Stimulated activated naive B cell treated with anti-CD40 and anti-IgM and Interleukin-4, amounts not matched to agents 10 μg/mL and 1 μg/mL and 100 μg/mL, for 72 hours (primary cell): ENCODE measurements at places on chromosomes 13 and 19.

DNA sequence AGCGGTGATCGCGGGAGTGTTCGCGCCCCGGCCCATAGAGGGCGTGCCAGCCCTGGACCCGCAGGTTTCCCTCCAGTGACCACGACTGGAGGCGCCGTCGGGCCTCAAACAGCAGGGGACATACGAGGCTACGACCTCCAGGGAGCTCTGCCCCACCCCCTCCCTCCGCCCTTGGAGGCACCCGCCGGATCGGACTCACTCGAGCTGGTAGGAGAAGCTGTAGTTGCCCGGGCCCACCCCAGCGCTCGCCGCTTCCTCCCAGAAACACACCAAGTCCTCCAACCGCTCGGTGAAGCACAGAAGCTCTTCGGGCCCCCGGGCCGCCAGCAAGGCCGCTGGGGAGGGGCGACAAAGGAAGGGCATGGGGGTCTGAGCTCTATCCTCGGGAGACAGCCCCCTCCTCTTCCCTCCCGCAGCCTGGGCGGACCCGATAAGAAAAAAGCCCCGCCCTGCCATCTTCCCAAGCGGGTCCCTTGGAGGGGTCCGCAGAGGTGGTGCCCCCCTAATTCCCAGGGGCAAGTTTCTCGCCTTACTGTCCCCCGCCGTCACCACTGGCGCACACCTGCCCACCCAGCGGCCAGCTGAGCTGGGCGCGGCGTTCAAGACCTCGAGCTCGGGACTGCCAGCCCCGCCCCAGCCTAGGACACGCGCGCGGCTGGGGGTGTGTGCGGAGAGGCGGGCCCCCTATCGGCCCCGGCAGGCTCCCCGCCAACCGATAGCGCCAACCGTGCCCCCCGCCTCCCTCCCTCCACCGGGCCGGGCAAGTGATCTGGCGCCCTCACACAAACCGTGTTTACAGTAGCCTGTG lies 1.0 kb downstream of the EPOR start:
- H3K27ac ChIP-seq, result peak overlapping the region; percentile 77
- peaks cover 6% of the 10 kb centered on the region for H3K36me3 ChIP-seq
- peak; percentile 21 for DNase-seq
- H3K4me1 ChIP-seq, result peaks cover 53% of the 10 kb centered on the region

DNA sequence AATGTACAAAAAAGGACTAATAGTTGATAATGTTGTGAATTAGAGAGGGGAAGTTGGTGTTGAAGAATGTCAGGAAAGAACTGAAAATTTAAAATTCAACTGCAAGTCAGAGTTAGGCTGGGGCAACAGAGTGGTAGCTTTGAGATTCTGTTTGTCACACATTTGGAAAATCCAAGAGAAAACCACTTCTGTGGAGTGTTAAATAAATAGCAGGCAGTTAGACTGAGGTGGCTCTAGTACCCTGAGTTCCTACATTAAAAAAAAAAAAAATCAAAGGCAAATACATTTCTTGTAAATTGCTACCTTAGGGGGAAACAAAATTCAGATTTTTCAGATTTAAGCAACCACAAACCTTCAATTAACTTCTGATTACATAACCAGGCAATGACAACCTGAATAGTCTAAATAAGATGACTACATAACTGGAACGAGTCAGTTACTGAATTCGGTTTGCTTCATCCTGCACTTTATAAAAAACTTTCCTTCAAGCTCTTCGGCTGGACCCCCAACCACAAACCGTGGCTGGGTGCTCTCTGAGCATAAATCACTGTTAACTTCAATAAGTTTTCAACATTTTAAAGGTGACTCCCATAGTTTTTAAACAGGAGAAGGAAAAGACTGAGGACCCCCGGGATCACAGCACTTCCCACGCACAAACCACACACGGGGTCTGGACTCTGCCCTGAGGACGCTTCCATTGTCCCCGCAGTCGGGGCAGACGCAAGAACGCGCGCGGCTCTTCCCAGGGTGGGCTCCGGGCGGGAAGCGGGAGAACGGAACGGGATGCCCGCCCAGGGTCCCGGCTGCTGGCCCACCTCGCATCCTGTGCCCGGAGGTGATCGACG lies 725 bp downstream of the ZNF682 start:
- H3K36me3 ChIP-seq, result peaks cover 11% of the 10 kb centered on the region
- DNase-seq, result no peak

GRCh38 chr19:51681286-51681941 lies 11.7 kb upstream of the SPACA6 start:
- peaks cover 33% of the 10 kb centered on the region for H3K27me3 ChIP-seq
- no peaks in the 10 kb centered on the region for H3K36me3 ChIP-seq
- no peak overlapping the region for H3K4me3 ChIP-seq

DNA sequence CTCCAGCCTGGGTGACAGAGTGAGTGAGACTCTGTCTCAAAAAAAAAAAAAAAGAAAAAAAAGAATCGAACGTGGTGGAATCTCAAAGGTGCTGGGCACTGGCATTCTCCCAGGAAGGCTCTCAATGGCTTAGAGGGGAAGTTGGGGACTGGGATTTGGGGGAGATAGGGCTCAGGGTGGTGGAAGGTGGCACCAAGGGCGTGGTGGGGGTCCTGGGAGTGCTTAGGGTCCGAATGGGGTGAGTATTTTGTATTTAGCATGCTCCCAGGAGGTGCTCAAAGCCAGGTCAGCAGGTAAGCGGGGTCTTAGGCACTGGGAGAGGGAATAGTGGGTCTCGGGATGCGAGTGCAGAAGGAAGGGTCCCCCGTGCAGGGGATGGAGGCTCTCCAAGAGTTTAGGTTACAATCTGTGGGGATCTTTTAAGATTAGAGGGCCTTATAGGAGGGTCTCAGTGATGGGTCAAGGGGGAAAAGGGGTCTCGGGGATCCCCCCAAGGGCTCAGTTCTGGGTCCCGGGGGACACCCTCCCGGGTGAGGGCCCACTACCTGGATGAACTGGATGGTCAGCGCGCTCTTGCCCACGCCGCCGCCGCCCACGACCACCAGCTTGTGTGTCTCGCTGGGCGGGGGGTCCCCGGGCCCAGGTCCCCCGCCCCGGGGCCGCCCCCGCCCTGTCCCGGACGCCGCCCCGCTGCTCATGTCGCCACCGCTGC lies 386 bp downstream of the RRAS start:
- peaks cover 9% of the 10 kb centered on the region for H3K36me3 ChIP-seq
- peaks cover 49% of the 10 kb centered on the region for H3K4me1 ChIP-seq
- no peak for DNase-seq
- no peaks in the 10 kb centered on the region for H3K27me3 ChIP-seq
- H3K4me3 ChIP-seq, result peak overlapping the region; percentile 98
- peak overlapping the region; percentile 88 for H3K27ac ChIP-seq

- no peak overlapping the region for H3K27ac ChIP-seq
- DNase-seq, result no peak
- no peaks in the 10 kb centered on the region for H3K36me3 ChIP-seq
- H3K4me1 ChIP-seq, result no peaks in the 10 kb centered on the region
Measured at GRCh38 chr13:58329746-58330145, 698.2 kb downstream of the PCDH17 start.
